Omental fat pad (tissue), 4 donors: ENCODE measurements at places on chromosomes 2 and 18. TPM values are rescaled to one million over a fixed set of nuclear protein-coding genes. Genes with fewer than 3 reads are reported as not detected.

WNT10A gene
- not detected for total RNA-seq

DNA sequence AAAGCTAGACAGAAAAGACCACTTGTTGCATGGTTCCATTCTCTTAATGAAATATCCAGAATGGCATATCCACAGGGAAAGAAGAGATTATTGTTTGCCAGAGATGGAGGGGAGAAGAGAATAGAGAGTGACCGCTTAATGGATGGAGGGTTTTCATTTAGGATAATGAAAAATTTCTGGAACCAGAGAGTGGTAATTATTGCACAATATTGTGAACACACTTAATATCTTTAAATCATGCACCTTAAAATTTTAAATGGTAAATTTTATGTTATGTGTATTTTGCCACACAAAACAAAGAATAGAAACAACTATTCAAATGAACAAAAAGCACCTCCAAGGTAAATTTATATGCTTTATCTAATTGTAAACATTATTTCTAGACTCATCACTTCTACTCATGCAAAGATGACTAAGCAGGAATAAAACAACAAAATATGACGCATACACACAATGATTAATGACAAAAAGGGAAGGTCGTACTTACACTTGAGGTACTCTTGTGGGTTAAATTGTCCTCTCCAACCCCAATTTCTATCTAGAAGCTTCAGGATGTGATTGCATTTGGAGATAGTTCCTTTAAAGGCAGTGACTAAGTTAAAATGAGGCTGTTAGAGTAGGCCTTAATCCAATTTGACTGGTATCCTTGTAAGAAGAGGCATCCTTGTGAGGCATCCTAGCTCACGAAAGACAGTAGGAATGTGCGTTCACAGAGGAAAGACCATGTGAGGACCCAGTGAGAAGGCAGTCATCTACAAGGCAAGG lies 18.7 kb upstream of the DHRS9 start:
- DNase-seq: no peak

DNA sequence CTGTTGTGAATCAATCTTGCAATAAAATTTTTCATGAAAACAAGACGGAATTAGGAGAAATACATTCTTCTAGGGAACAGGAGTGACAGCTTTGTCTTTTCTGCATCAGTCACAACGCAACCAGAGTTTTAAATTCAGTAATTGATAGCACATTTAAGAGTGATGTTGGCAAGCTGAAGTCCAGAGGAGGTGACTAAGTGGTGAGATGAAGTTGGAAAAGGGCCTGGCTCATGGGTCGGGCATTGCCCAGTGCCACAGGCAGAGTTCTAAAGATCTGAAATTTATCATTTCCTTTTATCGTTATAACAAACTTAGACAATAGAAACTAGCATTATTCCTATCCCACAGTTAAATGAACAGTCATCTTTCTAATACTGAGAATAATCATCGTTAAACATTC lies 764.6 kb upstream of the ZEB2 start:
- no peak for DNase-seq

CPLX4 gene
- not detected for total RNA-seq

- no peak for DNase-seq
These were observed 11.7 kb downstream of the CDH7 start for GRCh38 chr18:65762556-65762955.

DNA sequence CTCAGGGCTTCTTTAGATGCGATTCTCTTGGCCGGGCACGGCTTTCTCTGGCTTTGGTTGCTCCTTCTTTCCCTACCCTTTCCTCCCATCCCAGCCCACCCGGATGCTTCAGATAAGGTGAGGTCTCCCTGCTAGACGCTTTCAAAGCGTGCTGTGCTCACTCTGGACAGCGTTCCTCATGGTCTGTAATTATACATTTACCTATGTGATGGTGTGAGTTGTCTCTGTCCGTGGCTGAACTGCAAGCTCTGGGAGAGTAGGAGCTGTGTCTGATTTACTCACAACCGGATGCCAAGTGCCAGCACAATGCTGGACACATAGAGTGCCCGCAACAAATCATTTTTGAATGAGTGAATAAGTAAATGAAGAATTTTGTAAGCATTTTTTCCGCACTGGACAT lies 26.8 kb upstream of the PNPT1 start:
- no peak for DNase-seq
